ENCODE measurements at places on chromosomes 5 and 9. TPM values are rescaled to one million over a fixed set of nuclear protein-coding genes. Genes with fewer than 3 reads are reported as not detected.

TAF11L5 gene
- polyA plus RNA-seq = not detected

- H3K27me3 ChIP-seq = no peaks in the 10 kb centered on the region
- H3K27ac ChIP-seq = no peak overlapping the region
- no peaks in the 10 kb centered on the region for H3K4me1 ChIP-seq
- no peak overlapping the region for H3K4me3 ChIP-seq
Measured at GRCh38 chr5:52870448-52870847, 82.7 kb downstream of the ITGA1 start.

GRCh38 chr9:15221746-15222145 is 85.3 kb downstream of the TTC39B start:
- no peaks in the 10 kb centered on the region for H3K4me1 ChIP-seq
- no peak overlapping the region for H3K4me3 ChIP-seq
- no peaks in the 10 kb centered on the region for H3K27me3 ChIP-seq
- no peak overlapping the region for H3K27ac ChIP-seq

SLC6A7 gene
- polyA plus RNA-seq = 0.07 TPM

NEUROG1 gene
- polyA plus RNA-seq = 0.32 TPM

NPDC1 gene
- 71.1 TPM for polyA plus RNA-seq

DMRT3 gene
- polyA plus RNA-seq = 0.21 TPM

DMRT2 gene
- 35.2 TPM for polyA plus RNA-seq

DNA sequence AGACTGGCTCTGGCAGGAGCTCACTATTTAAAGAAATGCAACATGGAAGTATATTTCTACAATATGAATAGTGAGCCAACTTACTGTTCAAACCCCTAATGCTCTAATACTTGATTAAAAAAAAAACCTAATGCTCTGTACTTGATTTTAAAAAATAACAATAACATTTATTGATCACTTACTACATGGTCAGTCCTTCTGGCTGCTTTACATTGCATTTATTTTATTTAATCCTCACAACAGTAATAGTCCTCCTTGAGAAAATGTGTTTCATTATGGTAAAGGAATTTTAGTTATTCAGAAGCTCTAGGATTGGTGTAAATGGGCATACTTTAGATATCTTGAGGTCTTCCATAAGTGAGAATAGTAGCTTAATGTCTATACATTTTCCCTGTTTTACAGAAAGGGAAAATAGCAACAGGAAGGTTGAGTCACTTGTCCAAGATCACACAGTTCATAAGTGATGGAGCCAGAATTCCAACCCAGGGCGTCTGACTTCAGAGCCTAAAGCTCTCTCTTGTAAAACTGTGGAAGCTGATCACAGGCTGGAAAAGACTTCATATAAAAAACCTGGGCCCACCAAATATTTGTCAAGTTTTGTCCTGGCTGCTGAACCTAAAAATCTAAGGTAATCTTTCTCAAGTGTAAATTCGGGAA is 1.0 kb downstream of the STARD4 start:
- peak overlapping the region; percentile 79 for H3K4me3 ChIP-seq
- no peak overlapping the region for H3K27ac ChIP-seq
- H3K27me3 ChIP-seq = no peaks in the 10 kb centered on the region
- DNase-seq = no peak

ZFP2 gene
- 2.5 TPM for polyA plus RNA-seq

DNA sequence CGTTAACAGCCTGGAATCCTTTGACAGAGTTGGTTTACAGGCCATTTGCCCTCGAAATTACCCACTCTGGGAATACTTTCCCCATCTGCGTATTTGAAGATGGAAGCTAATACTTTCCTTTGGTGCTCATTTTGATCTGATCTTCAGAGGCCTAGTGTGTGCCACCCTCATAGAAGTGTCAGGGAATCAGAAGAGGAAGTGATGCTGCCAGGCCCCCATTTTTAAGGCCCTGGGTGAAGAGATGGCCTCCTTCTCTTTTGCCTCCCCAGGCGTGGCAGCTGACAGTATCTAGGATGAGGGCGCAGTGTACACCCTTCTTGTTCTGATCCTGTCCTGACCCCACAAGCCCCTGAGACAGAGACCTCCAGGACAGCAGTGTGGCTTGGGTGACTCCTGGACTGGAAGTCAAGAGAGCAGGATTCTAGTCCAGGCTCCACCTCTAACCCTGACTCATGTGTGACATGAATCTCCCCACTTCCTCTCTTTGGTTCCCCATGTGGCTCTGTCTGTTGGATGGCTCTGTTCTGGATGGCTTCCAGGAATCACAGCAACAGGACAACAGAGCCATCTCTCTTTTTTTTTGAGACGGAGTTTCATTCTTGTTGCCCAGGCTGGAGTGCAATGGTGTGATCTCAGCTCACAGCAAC is 27.8 kb downstream of the CSF1R start:
- H3K4me3 ChIP-seq = no peak overlapping the region
- DNase-seq = no peak
- H3K27ac ChIP-seq = no peak overlapping the region

GRCh38 chr5:173468821-173469251 is 140.6 kb upstream of the STC2 start:
- DNase-seq = no peak
- H3K4me3 ChIP-seq = no peak overlapping the region
- H3K27ac ChIP-seq = no peak overlapping the region
- H3K4me1 ChIP-seq = no peaks in the 10 kb centered on the region
- no peaks in the 10 kb centered on the region for H3K36me3 ChIP-seq

- H3K36me3 ChIP-seq = peaks cover 3% of the 10 kb centered on the region
- no peak for DNase-seq
- H3K27me3 ChIP-seq = no peaks in the 10 kb centered on the region
- no peak overlapping the region for H3K4me3 ChIP-seq
Measured at GRCh38 chr5:100560860-100561259, 25.7 kb downstream of the FAM174A start.

PCSK1 gene
- 0.48 TPM for polyA plus RNA-seq

DNA sequence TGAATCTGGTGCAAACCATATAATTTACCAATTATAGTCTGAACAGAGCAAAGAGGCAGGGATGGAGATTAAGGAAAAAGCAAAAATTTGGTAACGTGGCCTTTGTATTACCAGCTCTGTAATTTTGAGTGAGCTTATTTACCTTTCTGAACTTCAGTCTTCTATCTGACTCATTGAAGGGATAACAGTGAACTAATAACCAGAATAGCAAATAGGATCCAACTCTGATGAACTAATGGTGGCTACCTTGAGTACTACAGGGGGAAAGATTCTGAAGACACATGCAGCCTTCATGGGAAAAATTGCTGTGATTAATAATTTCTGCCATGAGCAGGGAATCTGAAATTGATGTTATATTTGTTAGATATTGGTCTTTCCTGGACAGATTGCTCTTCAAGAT is 23.0 kb upstream of the LARP1 start:
- H3K4me3 ChIP-seq = no peak overlapping the region
- H3K27ac ChIP-seq = no peak overlapping the region
- H3K27me3 ChIP-seq = no peaks in the 10 kb centered on the region
- H3K4me1 ChIP-seq = no peaks in the 10 kb centered on the region

ABLIM3 gene
- polyA plus RNA-seq = 7.3 TPM

GRCh38 chr5:21615195-21615765 is 1237.9 kb downstream of the CDH12 start:
- no peaks in the 10 kb centered on the region for H3K4me1 ChIP-seq
- no peaks in the 10 kb centered on the region for H3K27me3 ChIP-seq
- DNase-seq = no peak
- no peak overlapping the region for H3K27ac ChIP-seq
- no peak overlapping the region for H3K4me3 ChIP-seq

- no peaks in the 10 kb centered on the region for H3K4me1 ChIP-seq
- no peak overlapping the region for H3K4me3 ChIP-seq
- H3K27me3 ChIP-seq = no peaks in the 10 kb centered on the region
- no peaks in the 10 kb centered on the region for H3K36me3 ChIP-seq
Measured at GRCh38 chr9:29203244-29203930, 1630.1 kb upstream of the C9orf72 start.

DNA sequence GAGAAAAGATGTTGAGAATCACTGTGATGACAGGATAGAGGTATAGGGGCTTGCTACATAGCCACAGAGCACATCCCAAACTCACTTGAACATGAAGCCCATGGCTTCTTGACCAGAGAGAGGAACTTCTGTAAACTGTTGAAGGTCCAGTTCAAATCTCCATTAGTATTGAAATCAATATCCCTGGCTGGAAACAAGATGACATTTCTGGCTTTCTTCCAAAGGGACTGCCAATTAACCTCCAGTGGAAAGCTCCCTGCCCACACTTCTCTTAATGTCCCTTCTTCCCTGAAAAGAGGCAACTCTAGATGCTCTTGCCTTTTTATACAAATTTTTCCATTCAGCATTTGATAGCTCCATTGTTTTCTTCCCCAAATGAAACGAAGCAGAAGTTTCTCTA is 612.1 kb downstream of the EBF1 start:
- no peaks in the 10 kb centered on the region for H3K4me1 ChIP-seq
- no peak overlapping the region for H3K4me3 ChIP-seq
- DNase-seq = no peak
- H3K27me3 ChIP-seq = no peaks in the 10 kb centered on the region

DNA sequence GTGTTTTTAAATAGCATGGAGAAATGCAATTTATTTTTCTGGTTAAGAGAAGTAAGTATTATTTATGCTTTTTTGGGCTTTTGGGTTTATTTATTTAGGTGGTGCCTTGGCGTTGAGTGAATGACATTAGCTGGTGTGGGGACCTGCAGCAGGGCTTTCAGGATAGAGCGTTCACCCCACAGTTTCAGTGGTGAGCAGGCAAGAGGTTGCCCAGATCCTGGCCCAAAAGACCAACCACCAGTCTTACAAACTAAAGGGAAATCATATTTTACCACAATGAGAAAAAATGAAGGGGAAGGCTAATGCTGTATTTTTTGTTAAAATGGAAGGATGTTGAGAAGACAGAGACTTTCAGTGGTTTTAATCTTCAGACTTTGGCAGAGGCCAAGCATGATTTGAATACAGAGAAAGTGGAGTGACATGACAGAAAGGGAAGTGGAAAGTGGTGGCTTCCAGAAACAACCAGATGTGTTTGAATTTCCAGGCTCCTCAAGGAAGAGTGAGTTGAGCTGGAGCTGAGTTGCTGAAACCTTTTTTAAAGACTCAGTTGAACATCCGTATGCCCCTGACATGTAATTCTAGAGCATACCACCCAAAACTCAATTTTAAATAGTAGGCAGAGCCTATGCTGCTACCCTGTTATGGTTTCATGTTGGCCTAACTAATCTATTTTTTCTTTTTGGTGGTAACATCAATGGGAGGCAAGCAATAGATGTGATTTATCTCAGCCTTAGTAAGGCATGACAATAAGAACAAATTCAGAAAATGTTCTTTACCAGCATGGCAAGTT is 94.8 kb downstream of the AOPEP start:
- H3K36me3 ChIP-seq = peaks cover 3% of the 10 kb centered on the region
- H3K4me1 ChIP-seq = no peaks in the 10 kb centered on the region
- H3K4me3 ChIP-seq = no peak overlapping the region
- no peaks in the 10 kb centered on the region for H3K27me3 ChIP-seq

GRCh38 chr5:140142856-140143255 is 17.1 kb downstream of the IGIP start:
- peaks cover 4% of the 10 kb centered on the region for H3K4me1 ChIP-seq
- no peaks in the 10 kb centered on the region for H3K36me3 ChIP-seq
- peaks cover 34% of the 10 kb centered on the region for H3K27me3 ChIP-seq
- no peak overlapping the region for H3K27ac ChIP-seq
- no peak overlapping the region for H3K4me3 ChIP-seq

DNA sequence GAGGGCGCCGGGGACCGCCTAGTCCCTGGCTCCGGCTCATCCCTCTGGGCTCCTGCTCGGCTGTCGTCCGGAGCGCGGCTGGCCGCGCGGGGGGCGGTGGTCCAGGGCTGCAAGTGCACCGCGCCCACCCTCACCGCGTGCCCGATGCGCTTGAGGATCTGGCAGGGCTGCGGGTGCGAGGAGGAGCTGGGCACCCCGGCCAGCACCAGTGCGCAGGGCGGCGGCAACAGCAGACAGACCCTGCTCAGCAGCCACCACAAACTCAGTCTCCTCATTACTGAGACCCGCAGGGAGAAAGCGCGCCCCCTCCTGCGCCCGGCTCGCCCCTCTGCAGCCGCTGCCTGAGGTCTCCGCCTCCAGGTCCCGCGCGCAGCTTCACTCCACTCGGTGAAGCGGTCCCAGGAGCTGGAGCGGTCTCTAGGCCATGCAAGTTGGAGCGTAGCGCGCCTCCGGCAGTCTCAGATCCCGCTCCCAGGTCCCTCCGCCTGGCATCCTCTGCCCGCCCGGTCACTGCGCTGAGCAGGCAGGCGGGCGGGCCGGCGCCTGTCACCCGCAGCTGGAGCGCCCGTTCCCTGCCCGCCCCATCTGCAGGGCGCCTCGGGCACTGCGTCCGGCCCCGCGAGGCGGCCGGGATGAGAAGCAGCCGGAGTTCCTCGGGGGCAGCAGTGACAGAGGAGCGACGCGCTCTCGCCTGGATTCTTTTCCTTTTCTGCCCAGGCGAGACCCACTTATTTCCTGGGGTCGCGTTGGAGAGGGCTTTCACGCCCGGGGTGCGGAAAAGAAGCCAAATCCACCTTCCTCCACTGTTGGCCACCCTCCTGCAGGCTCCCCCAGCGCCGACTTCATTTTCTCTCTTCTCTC is 512 bp downstream of the GRIN3A start:
- H3K27me3 ChIP-seq = peaks cover 26% of the 10 kb centered on the region
- H3K27ac ChIP-seq = no peak overlapping the region
- H3K36me3 ChIP-seq = no peaks in the 10 kb centered on the region
- DNase-seq = no peak
- peak overlapping the region; percentile 10 for H3K4me3 ChIP-seq

GRCh38 chr5:129601576-129601975 is 141.5 kb downstream of the ADAMTS19 start:
- no peaks in the 10 kb centered on the region for H3K36me3 ChIP-seq
- no peak for DNase-seq
- H3K4me3 ChIP-seq = no peak overlapping the region

DNA sequence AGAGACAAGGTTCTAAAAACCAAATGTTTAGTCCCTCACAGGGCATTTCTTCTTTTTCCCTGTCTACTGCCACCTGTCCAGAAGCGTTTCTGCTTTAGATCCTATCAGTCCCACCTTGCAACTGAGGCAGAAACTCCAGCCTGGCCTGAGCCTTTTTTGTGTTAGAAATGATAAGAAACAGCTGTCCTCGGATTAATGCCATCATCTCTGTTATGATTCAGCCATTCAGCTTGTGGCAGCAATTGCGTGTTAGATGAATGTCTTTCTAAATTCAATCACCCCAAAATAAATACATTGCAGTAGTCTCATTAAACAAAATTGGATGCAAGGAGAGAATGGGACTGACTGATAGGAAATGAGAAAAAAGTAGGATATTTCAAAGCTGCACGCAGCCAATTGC is 28.3 kb upstream of the FRMPD1 start:
- H3K27me3 ChIP-seq = no peaks in the 10 kb centered on the region
- no peaks in the 10 kb centered on the region for H3K36me3 ChIP-seq
- H3K4me1 ChIP-seq = no peaks in the 10 kb centered on the region
- DNase-seq = no peak
- H3K4me3 ChIP-seq = no peak overlapping the region

- H3K4me1 ChIP-seq = no peaks in the 10 kb centered on the region
- no peak overlapping the region for H3K4me3 ChIP-seq
- no peaks in the 10 kb centered on the region for H3K36me3 ChIP-seq
Measured at GRCh38 chr9:100216178-100216787, 117.2 kb downstream of the INVS start.

SPATA31D4 gene
- polyA plus RNA-seq = 0.05 TPM

- DNase-seq = peak; percentile 39
- no peak overlapping the region for H3K27ac ChIP-seq
- H3K36me3 ChIP-seq = no peaks in the 10 kb centered on the region
- peaks cover 2% of the 10 kb centered on the region for H3K4me1 ChIP-seq
- peak overlapping the region; percentile 93 for H3K4me3 ChIP-seq
Measured at GRCh38 chr5:59036274-59036961, 453.5 kb downstream of the RAB3C start.

All from thymus (tissue), 14 donors.